Ascending aorta (tissue), 2 donors: ENCODE measurements at places on chromosomes 1 and 21. TPM values are rescaled to one million over a fixed set of nuclear protein-coding genes. Genes with fewer than 3 reads are reported as not detected.
A peak's percentile ranks its signal among the peaks of the same experiment; 100 is the strongest.

DNA sequence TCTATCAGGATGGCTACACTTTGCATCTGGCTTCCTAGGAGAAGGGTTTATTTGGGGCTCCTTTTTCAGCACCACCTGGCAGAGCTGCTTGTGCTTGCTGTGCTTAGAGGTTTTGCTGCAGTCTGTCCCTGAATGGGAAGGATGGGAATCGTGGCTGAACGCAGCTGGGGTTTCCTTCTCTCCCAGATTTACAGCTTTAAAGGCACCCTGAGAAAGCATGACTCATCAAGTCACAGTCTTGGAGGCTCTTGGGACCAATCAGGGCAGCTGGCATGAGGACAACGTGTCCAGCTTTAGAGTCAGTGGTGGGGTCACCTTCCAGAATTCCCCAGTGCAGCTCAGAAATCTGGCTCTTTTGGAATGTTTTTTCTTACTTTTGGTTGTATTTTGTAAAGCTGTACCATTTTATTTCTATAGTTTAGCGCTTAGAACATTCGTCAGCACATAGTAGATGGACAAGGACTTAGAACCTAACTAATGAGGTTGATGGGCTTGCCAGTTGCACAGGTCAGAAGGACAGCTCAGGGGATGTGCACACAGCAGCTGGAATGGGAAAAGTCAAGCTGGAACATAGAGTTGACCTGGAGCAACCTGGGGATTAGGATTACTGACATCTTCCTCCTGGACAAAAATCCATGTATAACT lies 222.6 kb downstream of the PRDM2 start:
- DNase-seq, result no peak

DNA sequence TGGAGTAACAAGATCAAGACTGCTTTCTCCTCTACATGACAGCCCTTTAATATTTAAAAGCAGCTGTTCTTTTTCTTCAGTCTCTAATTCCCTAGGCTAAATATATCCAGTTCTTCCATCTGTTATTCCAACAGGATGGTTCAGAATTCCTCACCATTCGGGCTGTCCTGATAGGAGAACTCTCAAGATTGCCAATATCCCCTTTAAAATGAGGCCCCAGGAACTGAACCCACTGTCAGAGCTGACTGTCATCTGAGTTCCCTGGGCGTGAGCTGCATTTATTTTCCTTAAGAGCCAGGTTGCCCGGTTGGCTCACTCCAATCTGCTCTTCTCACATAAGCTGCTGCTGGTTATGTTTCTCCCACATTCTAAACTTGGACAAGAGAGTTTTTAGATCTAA lies 177.6 kb downstream of the MIS18A start:
- DNase-seq, result no peak

The LY9 gene
- 0.11 TPM for total RNA-seq

The FAM177B gene
- not detected for total RNA-seq

DNA sequence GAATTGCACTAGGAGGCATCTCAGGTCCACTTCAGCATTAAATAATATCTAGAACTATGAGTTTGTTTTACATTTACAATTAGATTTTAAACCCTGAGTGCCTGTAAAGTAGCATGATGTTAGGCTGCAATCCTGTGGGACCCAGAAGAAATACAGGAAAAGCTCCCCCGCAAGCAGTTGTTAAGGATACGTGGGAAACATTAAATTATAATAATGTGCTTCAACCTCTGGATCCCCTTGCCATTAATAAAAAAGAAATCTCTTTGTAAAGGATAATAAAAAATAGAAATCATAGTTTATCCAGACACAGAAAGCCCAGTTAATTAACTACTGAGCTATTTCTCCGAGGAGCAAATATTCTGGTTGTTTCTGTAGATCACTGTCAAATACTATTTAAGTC lies 106.0 kb downstream of the PCNX2 start:
- no peak for DNase-seq

The ANGPTL7 gene
- total RNA-seq, result 2.0 TPM

The ACBD3 gene
- 31.5 TPM for total RNA-seq

The ZBTB17 gene
- total RNA-seq, result 155 TPM

- DNase-seq, result no peak
Measured at GRCh38 chr1:18748435-18748834, 111.0 kb downstream of the TAS1R2 start.

The FCGR3B gene
- not detected for total RNA-seq

- no peak for DNase-seq
Measured at GRCh38 chr1:112542206-112542973, 33.6 kb downstream of the WNT2B start.

DNA sequence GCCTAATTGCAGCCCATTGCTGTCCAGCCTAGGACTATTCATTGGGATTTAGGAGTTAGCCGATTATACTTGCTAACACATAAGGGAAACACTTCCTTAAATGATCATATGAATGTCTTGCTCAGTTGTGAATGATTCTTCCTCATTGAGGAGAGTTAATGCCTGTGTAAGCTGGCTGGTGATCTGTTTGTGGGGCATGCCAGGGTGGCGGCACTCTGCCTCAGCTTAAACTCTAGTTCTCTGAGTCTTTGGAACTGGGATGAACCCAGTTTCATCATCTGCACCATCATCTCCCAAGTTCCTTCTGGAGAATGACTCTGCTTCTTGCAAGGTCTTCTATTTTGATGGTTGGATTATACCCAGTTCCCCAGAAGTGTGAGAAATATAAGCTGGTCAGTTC lies 23.9 kb upstream of the SLAMF6 start:
- no peak for DNase-seq

The MEX3A gene
- 1.3 TPM for total RNA-seq

The C1orf53 gene
- total RNA-seq, result not detected

DNA sequence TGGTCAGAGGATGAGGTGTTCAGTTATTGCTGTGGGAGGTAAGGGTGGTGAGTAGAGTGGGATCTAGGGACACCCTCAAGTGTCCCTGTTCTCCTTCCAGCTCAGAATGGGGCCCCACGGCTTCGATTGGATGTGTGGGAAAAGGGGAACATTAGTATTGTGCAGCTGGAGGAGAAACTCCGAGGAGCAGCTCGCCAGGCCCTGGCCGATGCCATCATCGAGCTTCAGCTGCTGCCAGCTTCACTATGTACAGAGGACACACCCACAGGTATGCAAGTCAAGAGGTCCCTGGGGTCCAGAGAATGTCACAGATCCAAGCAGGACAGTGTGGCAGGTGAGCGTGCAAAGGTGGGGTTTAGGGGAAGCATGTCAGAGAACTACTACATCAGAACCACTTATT lies 13.9 kb downstream of the HYI start:
- peak; percentile 58 for DNase-seq

The LUZP1 gene
- 18.0 TPM for total RNA-seq

The CLCA4 gene
- not detected for total RNA-seq

- no peak for DNase-seq
Measured at GRCh38 chr1:57850176-57850940, 426.5 kb upstream of the DAB1 start.

DNA sequence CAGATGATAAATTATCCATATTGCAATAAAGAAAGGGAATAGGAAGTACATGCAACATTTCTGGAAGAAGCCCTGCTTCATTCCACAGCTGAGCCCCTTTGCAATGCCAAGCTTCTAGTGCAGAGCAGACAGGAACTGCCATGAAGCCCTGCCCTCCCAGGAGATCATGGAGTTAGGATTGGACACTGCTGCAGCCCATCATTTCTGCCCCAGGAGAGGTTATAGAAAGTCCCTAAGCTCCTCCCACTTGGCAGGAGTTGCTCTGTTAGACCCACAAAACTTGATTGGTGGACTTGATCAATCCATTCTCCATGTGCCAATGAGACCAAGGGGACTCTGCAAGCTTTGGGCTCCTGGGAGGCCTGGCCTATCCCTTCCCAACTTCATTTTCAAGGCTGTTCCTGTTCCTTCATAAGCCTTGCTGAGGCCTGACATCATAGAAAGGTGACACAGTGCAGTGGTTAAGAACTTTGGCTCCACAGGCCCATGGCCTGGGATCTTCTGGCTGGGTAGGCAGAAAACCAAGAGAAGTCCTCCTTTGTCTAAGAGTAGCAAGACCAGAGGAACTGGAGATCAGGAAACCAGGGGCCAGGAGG lies 1.3 kb upstream of the LAPTM5 start:
- DNase-seq, result no peak

- no peak for DNase-seq
Measured at GRCh38 chr21:17578162-17578561, 34.5 kb downstream of the BTG3 start.

- no peak for DNase-seq
Measured at GRCh38 chr1:193278968-193279367, 92.6 kb upstream of the B3GALT2 start.

DNA sequence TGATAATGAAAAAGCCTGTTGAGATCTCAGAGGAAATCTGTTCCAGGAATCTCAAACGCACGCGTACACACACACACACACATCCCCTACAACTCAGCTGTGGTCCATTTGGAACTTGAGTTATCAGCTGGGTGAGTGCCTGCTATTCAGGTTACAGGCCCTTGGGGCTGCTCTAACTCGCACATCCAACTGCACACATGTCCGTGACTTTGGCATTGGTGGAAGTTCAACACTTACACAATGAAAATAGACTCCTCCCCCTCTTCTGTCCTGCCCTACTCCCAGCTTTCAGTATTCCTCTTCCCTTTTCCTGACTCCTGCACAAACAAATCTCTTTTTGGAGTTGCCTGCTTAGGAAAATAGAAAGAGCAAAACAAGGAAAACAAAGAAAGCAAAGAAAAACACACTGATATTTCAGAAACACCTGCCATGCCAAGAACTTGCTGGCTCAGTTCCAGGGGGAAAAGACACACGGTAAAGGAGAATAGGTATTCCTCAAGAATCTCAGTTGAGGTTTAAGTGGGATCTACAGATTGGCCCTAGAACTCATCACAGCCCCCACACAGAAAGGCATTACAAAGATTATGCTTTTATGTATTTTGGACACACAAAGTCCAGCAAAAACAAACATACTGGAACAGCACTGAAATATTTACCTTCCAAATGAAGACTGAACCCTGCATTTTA lies 140.9 kb downstream of the TGFBR3 start:
- DNase-seq, result no peak

- DNase-seq, result no peak
Measured at GRCh38 chr1:51661081-51661518, 44.2 kb downstream of the OSBPL9 start.

The CELA3B gene
- not detected for total RNA-seq

GRCh38 chr21:33428669-33429068 lies 25.5 kb downstream of the IFNGR2 start:
- no peak for DNase-seq

GRCh38 chr1:54391450-54392209 lies 14.6 kb downstream of the SSBP3 start:
- no peak for DNase-seq

- no peak for DNase-seq
Measured at GRCh38 chr1:199163670-199164069, 524.8 kb downstream of the PTPRC start.

- DNase-seq, result no peak
Measured at GRCh38 chr1:41278076-41278475, 36.0 kb upstream of the SCMH1 start.

The SLAMF9 gene
- total RNA-seq, result not detected

The ATP1B1 gene
- 3.5 TPM for total RNA-seq

The TGFB2 gene
- 9.9 TPM for total RNA-seq

- DNase-seq, result no peak
Measured at GRCh38 chr21:21084179-21084578, 86.0 kb downstream of the NCAM2 start.

The MYOM3 gene
- total RNA-seq, result 1.2 TPM

The MYOG gene
- total RNA-seq, result not detected

The FAM151A gene
- not detected for total RNA-seq

GRCh38 chr1:955474-955873 lies 3.6 kb downstream of the NOC2L start:
- DNase-seq, result no peak

GRCh38 chr1:41726899-41727748 lies 191.6 kb downstream of the HIVEP3 start:
- no peak for DNase-seq

DNA sequence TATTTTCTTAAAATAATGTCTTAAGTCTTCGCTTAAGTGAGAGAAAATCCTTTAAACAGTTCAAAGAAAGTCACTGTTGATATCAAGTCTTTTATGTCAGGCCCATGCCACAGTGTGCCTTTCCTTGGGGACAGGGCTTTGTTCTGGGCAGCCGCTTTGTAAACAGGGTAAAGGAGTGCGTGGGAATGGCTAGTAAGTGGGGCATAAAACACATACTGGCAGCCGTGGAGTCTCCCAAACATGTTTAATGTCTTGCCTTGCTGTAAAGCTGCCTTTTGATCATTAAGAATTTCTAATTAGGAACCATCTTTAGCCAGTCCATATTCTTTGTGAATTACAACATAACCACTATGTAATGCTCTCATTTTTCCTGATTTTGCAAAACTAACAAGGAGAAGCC lies 99.7 kb downstream of the PHTF1 start:
- no peak for DNase-seq

DNA sequence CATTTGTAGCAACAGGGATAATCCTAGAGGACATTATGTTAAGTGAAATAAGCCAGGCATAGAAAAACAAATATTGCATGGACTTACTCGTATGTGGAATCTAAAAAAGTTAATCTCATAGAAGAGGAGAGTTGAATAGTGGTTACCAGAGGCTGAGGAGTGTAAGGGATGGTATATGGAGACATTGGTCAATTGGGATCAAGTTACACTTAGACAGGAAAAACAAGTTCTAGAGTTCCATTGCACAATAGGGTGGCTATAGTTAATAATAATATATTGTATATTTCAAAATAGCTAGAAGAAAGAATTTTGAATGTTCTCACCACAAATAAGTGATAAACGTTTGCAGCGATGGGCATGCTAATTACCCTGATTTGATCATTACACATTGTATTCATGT lies 354.6 kb downstream of the SEC16B start:
- no peak for DNase-seq
